Activated CD8-positive, alpha-beta memory T cell treated with anti-CD3 and anti-CD28 coated beads, Interleukin-2, amount 50 U/mL, for 48 hours (primary cell): ENCODE measurements at places on chromosomes 12 and 14.

DNA sequence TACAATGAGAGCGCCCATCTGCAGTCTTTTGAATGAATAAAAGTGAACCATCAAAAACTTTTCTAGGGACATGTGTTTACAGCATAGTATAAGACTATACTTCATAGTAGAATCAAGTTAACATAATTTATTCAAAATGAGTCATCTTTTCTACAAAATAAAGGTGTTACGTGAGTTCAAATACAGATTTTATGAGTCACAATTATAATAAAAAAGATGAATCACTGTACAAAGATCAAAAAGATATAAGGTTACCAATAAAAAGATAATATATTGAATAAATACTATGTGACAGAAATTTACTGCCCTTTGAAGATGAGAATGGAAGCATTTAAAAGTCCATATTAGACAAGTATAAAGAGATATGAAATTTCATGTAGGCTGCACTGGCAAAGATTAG, 2.8 kb downstream of the MBIP start:
- DNase-seq = no peak

DNA sequence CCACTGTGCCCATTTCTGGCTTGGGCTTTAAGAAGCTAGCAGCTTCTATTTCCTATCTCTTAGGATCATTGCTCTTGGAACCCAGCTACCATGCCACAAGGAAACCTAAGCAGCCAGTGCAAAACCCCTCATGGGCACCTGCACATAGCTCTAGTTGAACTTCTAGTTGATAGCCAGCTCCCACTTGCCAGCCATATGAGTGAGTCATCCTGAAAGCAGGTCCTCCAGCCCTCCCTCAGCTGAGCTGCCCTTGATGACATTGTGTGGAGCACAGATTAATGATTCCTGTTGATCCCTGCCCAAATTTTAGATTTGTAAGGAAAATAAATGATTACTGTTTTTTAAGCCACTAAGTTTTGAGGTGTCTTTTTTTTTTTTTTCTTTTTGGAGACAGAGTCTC, 234.2 kb upstream of the FBXO33 start:
- no peak for DNase-seq

- DNase-seq = no peak
Measured at GRCh38 chr12:50186681-50187080, 19.5 kb upstream of the CERS5 start.

DNA sequence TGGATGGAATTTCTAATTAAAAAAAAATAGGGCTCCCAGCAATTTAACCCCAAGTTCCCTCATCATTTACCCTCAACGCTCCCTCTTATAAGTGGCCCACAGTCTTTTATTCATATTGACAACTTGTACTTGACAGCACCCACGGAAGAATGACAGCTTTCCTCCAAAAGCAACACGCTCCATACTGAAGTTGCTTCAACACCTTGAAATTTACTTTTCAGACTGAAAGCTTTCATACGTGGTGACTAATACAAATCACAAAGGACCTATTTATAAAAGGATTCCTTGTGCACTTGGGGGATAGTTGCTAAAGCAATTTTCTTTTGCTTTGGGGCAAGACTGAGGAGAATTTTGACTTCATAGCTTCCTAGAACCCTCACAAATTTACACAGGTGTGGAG, 1629.4 kb upstream of the SEL1L start:
- no peak for DNase-seq

DNA sequence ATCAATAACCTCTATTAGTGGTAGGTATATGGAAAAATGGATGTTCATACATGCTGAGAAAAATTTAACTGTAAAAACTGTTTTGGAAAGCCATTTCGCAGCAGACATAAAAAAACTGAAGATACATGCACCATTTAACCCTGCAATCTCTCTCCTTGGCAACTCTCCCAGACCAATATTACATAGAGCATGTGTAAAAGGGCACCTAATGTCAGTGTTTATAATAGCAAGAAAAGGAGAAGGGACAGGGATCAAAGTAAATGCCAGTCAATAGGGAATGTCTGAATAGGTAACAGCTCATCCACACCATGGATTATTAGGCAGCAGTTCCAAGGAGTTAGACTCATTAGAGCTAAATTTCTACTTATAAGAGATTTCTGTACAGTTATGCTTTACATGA, 77.2 kb downstream of the BTG1 start:
- DNase-seq = no peak

DNA sequence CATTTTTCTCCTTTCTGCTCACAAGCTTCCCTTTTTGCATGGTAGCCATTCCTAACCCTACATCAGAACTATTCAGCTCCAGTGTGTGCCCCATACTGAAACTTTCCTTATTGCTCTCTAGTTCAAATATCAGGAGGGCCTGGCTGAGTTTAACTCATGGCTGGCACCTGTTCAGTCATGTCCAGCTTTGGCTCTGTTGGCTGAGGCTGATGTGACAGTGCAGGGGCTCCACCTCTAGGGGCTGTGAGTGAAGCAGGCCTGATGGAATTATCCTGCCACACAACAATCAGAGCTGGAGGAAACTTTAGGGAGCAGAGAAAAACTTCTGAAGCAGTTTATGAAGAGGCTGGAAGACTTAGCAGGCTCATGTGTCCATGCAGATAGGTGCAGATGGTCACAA, 8.5 kb downstream of the COQ6 start:
- no peak for DNase-seq

DNA sequence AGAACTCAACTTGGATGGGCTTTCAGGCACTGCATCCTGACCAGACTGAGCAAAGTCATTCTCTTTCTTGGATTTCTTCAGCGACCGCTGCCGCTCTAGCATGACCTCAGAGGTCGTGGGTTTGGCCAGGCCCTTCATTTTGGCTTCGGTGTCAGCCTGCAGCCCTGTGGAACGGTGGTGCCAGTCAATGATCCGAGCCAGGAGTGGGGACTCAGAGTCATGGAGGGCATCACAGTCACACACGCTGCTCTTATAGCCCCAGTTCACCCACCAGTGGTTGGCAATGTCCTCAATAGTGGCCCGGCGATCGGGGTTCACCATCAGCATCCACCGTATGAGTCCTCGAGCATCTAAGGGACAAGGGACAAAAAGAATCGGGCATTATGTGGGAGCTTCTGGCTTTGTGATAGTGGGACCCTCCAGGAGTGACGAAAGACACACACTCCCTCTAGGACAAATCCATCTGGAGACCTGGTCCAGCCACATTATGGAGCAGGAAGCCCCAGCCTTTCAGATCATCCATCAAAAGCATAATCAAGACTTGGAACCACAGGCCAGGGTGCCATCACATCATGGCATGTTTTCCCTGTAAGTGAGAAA, 71.0 kb downstream of the NUAK1 start:
- DNase-seq = no peak

- no peak for DNase-seq
Measured at GRCh38 chr12:47698055-47698454, 7.8 kb downstream of the RPAP3 start.

DNA sequence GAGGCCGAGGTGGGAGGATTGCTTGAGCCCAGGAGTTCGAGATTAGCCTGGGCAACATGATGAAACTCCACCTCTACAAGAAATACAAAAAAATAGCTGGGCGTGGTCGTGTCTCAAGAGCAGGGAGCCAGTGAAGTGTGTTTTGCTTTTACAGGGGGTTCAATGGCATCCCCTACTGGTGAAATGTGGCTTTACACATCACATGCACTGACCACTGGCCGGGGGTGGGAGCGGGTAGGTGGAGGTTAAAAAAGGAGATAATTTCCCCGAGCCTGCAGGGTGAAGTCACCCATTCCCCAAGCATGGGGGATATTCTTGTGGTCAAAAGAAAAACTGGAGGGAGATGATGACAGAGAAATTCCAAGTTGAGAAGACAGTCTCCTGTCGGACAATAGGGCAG, 63.6 kb upstream of the PWP1 start:
- no peak for DNase-seq

GRCh38 chr14:97703006-97703760, 906.0 kb downstream of the VRK1 start:
- no peak for DNase-seq

GRCh38 chr12:81207664-81208063, 129.8 kb downstream of the ACSS3 start:
- DNase-seq = no peak

GRCh38 chr12:26123482-26123980, 1.3 kb downstream of the BHLHE41 start:
- no peak for DNase-seq

DNA sequence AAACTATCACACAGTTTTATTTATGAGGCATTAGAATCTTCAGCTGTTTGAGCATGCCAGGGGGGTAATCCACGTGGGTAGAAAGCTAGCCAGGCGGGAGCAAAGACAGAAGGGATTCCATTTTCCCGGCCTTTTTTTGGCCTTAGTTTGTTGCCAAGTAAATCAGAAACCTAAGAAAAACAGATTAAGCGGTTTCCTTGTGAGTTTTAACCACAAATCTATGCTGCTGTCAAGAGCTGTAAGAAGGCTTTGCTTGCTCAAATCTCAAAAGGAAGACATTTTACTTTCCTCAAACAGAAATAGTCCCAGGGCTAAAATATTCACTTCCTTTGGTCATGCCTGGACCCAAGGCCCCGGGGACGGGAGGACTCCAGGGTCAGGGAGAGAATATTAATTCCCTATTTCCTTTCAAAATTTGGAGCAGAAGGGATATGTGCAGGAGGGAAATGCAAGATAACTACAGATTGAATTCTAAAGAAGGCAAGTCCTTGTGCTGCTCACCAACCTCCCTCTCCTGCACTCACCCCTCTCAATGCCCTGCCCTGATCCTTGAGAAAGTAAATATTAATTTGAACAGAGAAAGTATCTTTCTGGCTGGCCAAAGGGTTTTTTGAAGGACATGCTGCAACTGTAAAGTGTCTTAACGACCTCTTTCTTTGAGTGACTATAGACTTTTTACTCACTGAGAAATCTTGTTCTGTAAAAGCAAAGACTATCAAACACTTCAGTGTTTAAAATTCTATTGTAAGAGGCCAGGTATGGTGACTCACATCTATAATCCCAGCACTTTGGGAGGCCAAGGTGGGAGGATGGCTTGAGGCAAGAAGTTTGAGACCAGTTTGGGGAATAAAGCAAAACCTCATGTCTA, 75.7 kb downstream of the HSD17B6 start:
- DNase-seq = no peak

GRCh38 chr12:110698171-110698902, 9.4 kb upstream of the HVCN1 start:
- peak; percentile 85 for DNase-seq

GRCh38 chr14:33414041-33414440, 475.4 kb downstream of the NPAS3 start:
- no peak for DNase-seq

DNA sequence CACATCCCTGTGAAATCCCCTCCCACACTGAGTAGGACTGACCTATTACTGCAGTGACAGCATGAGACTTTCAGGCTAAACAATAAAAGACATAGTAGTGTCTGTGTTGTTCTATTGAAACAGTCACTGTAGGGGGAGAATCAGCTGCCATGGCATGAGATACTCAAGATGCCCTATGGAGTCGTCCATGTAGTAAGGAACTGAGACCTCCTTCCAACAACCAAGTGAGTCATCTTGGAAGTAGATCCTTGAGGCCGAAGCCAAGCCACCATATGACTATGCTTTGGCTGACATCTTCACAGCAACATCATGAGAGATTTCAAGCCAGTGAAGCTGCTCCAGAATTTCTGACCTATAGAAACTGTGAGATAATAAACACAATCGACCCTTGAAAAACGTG, 12.1 kb upstream of the LRP6 start:
- no peak for DNase-seq

DNA sequence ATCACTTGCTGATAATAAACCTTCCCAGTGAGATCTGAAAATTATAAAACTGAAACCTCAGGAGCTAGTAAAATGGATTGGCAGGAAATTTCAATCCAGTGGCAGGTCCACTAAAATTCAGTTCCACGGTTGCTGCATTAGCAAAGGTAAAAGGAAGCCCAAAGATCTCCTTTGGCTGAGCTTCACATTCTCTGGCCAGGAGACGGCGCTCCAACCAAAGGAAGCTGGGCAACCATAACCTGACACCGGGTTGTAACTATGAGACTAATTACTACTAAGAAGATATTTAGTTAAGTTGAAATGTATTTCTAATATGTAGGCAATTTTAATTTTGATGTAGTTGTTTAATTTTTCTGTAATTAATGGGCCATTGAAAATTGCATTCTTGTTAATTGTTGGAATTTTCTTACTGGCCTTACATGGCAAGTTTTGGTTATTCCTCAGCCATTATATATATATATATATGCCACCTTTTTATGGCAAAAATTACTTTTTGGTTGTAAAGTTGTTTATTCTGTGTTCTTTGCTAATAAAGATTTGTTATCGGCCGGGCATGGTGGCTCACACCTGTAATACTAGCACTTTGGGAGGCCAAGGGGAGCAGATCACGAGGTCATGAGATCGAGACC, 17.0 kb downstream of the OR8S1 start:
- peak; percentile 70 for DNase-seq

DNA sequence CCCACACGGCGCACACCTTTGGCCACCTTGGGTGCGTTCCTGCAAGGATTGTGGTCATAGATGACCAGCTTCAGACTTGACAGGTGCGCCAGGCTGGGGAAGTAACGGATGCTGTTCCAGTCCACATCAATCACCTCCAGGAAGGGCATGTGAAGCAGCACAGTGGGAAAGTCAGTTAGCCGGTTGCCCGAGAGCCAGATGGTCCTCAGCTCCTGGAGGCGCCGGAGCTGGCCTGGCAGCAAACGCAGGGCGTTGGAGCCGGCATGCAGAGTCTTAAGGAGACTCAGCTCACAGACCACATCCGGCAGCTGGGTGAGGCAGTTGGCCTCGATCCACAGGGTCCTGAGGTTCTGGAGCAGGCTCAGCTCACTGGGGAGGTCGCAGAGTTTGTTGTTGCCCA, 581 bp downstream of the LRRC10 start:
- DNase-seq = no peak

GRCh38 chr12:57760347-57760982, 5.6 kb downstream of the MARCHF9 start:
- no peak for DNase-seq
